ENCODE measurements at places on chromosomes 1 and 21. TPM values are rescaled to one million over a fixed set of nuclear protein-coding genes. Genes with fewer than 3 reads are reported as not detected.

The KIF17 gene
- 9.6 TPM for total RNA-seq

The THEM5 gene
- total RNA-seq = not detected

The CBR1 gene
- total RNA-seq = 77.6 TPM

The KCNQ4 gene
- 0.63 TPM for total RNA-seq

The DPT gene
- 9.5 TPM for total RNA-seq

The SNAPIN gene
- total RNA-seq = 37.4 TPM

The ASTN1 gene
- 3.6 TPM for total RNA-seq

- H3K4me3 ChIP-seq = no peak overlapping the region
- H3K4me1 ChIP-seq = peaks cover 16% of the 10 kb centered on the region
- H3K27me3 ChIP-seq = no peaks in the 10 kb centered on the region
- H3K27ac ChIP-seq = peak overlapping the region; percentile 85
- DNase-seq = peak; percentile 71
These were observed 1.1 kb upstream of the TMEM167B start for GRCh38 chr1:109089242-109090015.

DNA sequence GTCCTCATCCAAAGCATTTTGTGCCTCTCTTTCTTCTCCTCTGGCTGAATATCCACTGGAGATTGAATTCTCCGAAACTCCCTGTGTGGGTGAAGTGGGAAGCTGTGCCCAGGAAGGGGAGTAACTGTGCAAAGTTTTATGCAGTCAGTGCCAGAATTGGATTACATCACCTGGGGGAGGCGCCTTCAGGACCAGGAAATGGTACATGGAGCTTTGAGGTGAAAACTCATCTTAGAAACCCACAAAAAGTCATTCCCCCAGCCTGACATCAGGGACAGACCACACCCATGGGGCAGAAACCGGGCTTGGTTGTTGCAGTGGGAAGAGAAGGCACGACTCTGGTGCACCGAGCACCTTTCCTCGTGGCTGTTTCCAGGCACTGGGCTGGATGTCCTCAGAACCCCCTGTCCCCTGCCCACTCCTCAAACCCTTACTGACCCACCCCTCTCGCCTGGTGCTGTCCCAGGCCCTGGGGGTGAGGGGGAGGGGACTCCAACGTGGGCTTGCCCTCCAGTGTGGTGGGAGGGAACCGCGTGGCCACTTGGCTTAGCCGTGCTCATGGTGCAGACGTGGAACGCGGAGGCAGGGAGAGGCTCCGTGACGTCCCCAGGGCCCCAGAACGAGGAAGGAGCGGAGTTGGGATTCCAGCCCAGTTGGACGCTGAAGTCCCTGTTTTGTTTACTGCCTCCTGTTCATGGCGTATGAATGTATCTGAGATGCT, 15.7 kb downstream of the TFF3 start:
- no peak for DNase-seq
- H3K36me3 ChIP-seq = no peaks in the 10 kb centered on the region
- H3K4me3 ChIP-seq = no peak overlapping the region
- H3K27me3 ChIP-seq = peaks cover 4% of the 10 kb centered on the region
- peaks cover 8% of the 10 kb centered on the region for H3K4me1 ChIP-seq

DNA sequence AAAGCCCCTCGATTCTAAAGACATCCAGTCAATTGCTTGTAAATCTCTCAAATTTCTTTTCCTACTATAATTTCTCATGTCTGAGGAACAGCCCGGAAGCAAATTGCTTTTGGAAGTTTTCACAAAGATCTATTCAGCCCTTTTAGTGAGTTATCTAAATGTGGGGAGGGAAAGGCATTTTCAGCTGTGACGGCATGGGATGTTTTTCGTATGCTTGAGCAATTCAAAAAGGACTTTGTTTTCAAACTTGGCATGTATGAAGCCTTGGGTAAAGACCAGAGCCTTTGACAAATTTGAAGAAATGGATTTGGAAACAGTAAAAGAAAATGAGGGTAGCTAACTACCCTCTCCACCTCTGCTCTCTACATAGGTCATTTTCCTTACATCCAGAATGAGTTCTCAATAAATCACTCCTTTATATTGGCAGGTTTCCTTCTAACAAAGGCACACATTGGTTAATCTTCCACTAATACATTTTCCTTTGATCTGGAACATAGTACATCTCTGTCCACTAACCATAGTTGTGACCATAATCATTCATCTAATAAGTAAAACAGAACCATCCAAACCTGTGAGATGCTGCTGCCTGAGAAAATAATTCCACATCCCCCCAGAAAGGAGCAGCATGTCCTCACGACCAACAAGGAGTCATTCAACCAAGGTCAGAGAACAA, 66.1 kb upstream of the ADAM30 start:
- no peak overlapping the region for H3K4me3 ChIP-seq
- H3K27ac ChIP-seq = no peak overlapping the region
- H3K4me1 ChIP-seq = peaks cover 3% of the 10 kb centered on the region
- H3K27me3 ChIP-seq = no peaks in the 10 kb centered on the region

DNA sequence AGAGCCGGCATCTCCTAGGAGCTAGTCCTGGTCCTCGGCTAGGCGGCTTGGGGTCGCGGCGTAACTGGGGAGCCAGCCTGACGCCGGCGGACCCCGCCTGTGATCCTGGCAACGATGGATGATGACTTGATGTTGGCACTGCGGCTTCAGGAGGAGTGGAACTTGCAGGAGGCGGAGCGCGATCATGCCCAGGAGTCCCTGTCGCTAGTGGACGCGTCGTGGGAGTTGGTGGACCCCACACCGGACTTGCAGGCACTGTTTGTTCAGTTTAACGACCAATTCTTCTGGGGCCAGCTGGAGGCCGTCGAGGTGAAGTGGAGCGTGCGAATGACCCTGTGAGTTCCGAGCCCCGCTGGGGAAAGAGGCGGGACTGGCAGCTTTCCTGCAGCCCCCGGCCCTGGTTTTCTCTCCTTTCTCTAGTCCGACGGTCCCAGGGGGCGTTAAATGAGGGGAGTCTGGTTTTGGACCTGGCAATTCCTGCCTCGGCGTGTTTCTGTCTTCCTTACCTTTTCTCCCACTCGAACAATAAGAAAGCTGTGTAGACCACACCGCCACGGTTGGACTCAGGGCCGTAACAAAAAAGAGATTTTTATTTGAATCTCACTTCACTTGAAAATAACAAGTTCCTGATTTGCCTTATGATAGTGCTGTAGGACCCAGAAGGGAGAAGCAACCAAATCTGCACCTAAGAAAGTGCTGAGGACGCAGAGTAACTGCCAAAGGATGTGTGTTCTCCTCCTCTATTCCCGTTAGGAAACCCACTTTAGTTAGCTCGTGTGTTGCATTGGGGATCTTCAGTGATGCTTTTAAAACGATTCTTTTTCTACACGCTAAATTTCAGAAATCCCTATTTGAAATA, at the start of gene SPRTN:
Gene SPRTN, plus strand, starts transcription at position 24 of the 859 bp plus-strand sequence. Its CDS starts 91 bp downstream, at position 115.
- H3K4me3 ChIP-seq = peak within 1 kb of the TSS; percentile 97
- DNase-seq = no peak
- H3K36me3 ChIP-seq = peaks cover 6% of the 10 kb centered on the region
- peaks cover 4% of the 10 kb centered on the region for H3K4me1 ChIP-seq
- H3K27me3 ChIP-seq = no peaks in the 10 kb centered on the region
- H3K27ac ChIP-seq = peak within 1 kb of the TSS; percentile 87

DNA sequence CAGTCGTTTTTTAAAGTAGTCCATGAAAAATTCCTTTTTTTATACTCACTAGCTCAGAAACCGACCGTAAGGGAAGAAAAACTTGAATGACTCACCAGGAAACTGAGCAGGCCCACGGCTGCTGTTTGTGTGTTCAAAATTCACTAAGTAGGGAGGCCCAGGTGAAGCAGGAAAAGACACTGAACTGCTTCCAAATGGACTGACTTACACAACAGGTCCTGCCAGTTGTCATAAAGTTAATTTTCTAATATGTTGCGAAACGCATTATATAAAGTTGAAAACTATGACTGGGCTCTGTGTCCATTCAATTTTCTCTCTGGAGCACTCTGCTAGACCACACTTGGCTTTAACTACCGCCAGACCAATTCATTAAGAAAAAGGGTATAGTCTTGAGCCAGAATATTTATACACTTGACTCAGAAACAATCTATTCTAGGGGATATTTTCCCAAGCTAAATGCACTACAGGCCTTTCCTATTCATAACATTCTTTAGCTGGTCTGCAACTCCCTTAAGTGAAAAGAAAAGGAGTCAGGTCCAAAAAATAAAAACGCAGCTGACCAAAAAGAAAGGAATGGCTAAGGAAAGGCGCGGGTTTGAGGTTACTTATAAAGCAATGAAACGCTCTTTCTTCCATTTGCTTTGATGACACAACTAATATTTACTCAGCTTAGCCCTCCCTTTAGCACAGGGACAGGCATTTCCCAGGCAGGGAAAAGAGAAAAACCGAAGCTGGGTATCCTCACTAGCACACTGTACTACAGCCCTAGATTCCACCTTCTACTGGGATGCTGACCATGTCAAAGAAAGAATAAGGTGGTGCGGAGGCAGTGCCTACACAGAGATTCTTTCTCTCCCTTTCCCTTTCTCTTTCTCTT, 306.3 kb upstream of the ESRRG start:
- no peak overlapping the region for H3K4me3 ChIP-seq
- no peaks in the 10 kb centered on the region for H3K36me3 ChIP-seq
- peak overlapping the region; percentile 39 for H3K27ac ChIP-seq
- peak; percentile 71 for DNase-seq
- no peaks in the 10 kb centered on the region for H3K27me3 ChIP-seq

GRCh38 chr1:180617774-180618395, 13.9 kb upstream of the XPR1 start:
- H3K27ac ChIP-seq = no peak overlapping the region
- no peak for DNase-seq
- no peaks in the 10 kb centered on the region for H3K27me3 ChIP-seq
- peaks cover 22% of the 10 kb centered on the region for H3K4me1 ChIP-seq

- no peak overlapping the region for H3K27ac ChIP-seq
- no peaks in the 10 kb centered on the region for H3K27me3 ChIP-seq
- no peak overlapping the region for H3K4me3 ChIP-seq
These were observed 16.2 kb upstream of the DNASE2B start for GRCh38 chr1:84382127-84382526.

- H3K27ac ChIP-seq = no peak overlapping the region
- no peaks in the 10 kb centered on the region for H3K36me3 ChIP-seq
- no peak overlapping the region for H3K4me3 ChIP-seq
- DNase-seq = no peak
These were observed 175.4 kb downstream of the SEC16B start for GRCh38 chr1:177794376-177794991.

GRCh38 chr1:152777510-152778137, 2.7 kb downstream of the LCE1F start:
- no peak for DNase-seq
- H3K4me3 ChIP-seq = no peak overlapping the region
- no peak overlapping the region for H3K27ac ChIP-seq

- no peaks in the 10 kb centered on the region for H3K36me3 ChIP-seq
- H3K27ac ChIP-seq = no peak overlapping the region
- DNase-seq = no peak
- H3K4me3 ChIP-seq = no peak overlapping the region
- no peaks in the 10 kb centered on the region for H3K4me1 ChIP-seq
These were observed 18.7 kb upstream of the PLA2G5 start for GRCh38 chr1:20051218-20051829.

GRCh38 chr1:225851805-225852204, 30.4 kb downstream of the TMEM63A start:
- no peak overlapping the region for H3K27ac ChIP-seq
- H3K36me3 ChIP-seq = peaks cover 43% of the 10 kb centered on the region
- peak; percentile 98 for DNase-seq
- no peaks in the 10 kb centered on the region for H3K4me1 ChIP-seq
- H3K4me3 ChIP-seq = no peak overlapping the region
- no peaks in the 10 kb centered on the region for H3K27me3 ChIP-seq

GRCh38 chr1:9766759-9767442, 56.9 kb downstream of the CLSTN1 start:
- no peak overlapping the region for H3K4me3 ChIP-seq
- no peak for DNase-seq
- no peaks in the 10 kb centered on the region for H3K4me1 ChIP-seq
- no peak overlapping the region for H3K27ac ChIP-seq
- H3K36me3 ChIP-seq = no peaks in the 10 kb centered on the region
- H3K27me3 ChIP-seq = no peaks in the 10 kb centered on the region

GRCh38 chr1:241799416-241799815, 48.6 kb upstream of the EXO1 start:
- no peak overlapping the region for H3K4me3 ChIP-seq
- DNase-seq = no peak
- no peaks in the 10 kb centered on the region for H3K4me1 ChIP-seq
- no peaks in the 10 kb centered on the region for H3K27me3 ChIP-seq

DNA sequence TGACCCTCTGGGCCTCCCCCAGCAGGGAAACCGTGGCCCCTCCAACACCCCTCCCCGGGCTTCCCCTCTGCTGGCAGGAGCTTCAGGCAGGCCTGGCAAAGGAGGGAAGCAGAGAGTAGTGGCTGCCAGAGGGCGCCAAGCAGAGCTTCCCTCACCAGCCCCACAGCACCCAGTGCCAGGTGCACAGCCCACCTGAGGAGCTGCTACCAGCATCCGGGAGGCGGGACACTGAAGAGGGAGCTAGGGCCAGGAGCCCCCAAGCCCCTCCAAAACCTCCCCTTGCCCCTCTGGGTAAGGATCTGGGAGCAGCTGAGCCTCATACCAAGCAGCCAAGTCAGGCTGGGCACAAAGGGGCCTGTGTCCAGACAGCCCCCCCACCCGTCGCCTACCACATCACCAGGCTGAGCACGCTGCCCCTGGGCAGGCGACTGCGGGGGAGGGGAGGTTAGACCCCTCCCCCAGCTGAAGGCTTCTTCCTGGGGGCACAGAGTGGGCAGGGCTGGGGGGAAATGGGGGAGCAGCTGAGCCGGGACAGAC, 19.6 kb downstream of the CCDC24 start:
- peaks cover 9% of the 10 kb centered on the region for H3K4me1 ChIP-seq
- no peak overlapping the region for H3K4me3 ChIP-seq

DNA sequence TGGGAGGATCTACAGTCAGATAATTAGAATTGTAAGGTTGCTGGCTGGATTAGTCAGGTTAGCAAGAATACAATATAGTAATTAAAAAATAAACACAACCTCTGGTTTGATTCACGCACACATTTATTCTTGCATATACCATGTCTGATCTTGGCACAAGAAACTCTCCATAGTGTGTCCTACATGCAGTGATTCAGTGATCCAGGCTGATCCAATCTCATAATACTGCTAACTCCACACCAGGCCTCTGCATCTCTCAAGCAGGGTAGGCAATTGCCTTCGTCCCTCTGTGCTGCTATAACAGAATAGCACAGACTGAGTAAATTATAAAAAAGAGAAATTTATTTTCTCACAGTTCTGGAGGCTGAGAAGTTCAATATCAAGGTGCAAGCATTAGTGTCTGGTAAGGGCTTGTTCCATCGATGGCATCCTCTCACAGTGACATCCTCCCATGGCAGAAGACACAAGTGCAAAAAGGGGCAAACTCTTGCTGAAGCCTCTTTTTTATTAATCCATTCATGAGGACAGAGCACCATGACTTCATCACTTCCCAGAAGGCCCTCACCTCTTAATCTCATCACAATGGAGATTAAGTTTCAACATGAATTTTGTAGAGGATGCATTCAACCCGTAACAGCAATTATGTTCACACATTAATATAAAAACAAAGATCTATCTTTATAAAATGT, 741.0 kb upstream of the NCAM2 start:
- H3K27me3 ChIP-seq = no peaks in the 10 kb centered on the region
- H3K4me3 ChIP-seq = no peak overlapping the region
- no peaks in the 10 kb centered on the region for H3K4me1 ChIP-seq
- no peak for DNase-seq
- H3K36me3 ChIP-seq = no peaks in the 10 kb centered on the region

Measured in lung (tissue), 17 donors.